ENCODE measurements at places on chromosomes 5 and 9. TPM values are rescaled to one million over a fixed set of nuclear protein-coding genes. Genes with fewer than 3 reads are reported as not detected.

- DNase-seq = no peak
Measured at GRCh38 chr5:118606940-118607339, 381.4 kb downstream of the DTWD2 start.

DNA sequence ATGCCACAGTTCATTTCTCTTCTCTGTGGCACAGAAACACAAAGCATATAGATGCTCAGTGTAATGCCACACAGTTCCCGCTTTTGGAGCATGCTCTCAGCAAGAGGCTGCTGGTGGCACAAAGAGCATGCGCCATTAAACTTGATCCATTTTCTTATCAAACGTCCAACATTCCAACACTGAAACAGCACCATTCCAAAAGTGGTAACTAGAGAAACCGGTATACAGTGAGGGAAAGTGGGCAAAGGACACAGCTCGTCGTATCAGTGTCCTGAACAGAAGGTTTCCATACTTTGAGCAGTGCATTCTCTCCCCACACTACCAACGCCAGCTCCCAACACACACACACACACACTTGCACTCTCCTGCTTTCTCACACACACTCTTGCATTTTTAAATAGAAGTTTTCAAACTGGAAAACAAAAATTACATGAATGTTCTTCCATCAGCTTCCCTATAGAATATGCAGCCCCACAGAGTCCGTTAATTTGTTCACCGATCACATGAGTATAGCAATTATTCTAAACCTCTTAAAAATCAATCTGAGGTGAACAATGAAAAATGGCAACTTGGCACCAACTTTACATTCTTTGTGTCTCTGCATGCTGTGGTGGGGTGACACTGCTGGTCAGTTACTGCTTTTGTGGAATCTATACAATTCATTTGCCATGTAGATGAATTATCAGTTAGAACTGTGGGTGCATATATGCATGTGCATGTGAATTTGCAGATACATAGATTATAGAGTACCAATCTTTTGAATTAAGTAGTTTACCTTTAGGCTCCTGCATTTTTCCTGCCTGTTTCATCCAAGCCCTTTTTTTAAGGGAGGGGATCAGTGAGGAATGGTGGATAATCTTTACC is 5.7 kb downstream of the NFIB start:
- DNase-seq = no peak

Gene SLC34A3
- not detected for total RNA-seq

- no peak for DNase-seq
Measured at GRCh38 chr9:136942881-136943230, 1.7 kb downstream of the FBXW5 start.

Gene CCDC192
- total RNA-seq = not detected

- DNase-seq = no peak
Measured at GRCh38 chr5:139565411-139566305, 4.5 kb downstream of the UBE2D2 start.

Measured in posterior vena cava (tissue), 2 donors.